ENCODE measurements at places on chromosomes 1 and 21.
A peak's percentile ranks its signal among the peaks of the same experiment; 100 is the strongest.

- no peak for DNase-seq
Measured at GRCh38 chr1:84347932-84348555, 46.5 kb downstream of the SAMD13 start.

DNA sequence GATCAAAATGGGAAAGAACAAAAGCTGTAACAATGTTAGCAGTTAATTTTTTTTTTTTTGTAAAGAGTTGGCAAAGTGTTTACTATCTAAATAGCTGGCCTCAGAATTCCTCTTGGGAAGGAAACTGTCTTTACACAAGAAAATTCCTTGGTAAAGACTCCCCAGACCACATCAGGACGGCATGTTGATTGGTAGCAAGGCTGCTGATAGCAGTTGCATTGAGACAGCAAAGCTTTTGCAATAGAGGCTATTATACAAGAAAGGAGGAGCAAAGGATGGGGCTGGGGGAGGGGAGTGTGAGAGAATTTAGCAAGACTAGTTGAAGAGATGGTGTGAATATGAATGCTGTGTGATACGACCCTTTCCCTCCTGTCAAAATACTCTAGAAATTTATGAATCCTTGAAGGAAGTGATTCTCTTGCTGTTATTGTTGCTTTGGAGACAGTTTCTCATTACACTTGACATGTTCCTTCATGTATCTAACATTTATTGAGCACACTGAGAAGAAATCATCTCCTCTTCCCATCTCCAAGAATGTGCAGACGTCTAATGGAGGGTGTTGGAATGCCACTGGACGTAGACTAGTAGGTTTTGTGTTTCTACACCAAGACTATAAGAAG lies 355.6 kb downstream of the SIPA1L2 start:
- DNase-seq = no peak

DNA sequence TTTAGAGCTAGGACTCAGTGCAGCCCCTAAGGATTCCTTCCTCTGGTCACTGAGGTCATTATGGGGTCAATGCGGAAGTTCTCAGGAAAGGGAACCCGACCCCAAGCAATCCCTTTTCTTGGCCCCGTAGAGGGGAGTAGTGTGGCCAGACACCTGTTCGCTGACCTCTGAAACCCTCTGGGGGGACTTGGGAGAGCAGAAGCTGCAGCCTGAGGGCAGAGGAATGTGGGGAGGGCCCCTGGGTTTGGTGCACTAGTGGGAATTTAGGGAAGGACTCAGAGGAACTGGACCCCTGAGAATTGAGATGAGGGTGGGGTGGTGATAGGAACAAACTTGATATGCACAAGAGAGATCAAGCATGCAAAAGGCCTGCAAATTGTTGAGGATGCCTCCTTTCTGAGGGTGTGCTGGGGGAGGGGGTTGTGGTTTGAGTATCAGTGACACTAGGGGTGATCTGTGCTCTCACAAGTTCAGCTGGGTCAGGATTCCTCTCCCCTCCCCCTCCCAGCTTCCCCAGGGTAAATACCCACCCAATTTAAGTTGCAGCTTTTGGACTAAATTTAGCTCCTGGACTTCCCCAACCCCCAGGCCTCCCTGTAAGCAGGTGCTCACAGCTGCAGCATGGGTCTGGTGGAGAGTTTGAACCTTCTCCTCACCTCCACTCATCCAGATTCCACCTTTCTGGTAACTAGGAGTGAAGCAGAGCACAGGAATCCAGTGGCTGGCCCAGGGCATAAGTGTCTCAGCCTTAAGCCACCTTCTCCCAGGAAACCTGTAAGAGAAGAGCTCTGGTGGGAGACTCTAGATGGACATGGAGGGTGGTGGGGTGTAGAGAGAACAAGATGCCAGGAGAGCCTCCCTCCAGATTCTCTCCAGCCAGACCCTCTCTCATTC lies 13.5 kb downstream of the ADAMTSL4 start:
- DNase-seq = peak; percentile 35

- DNase-seq = no peak
Measured at GRCh38 chr1:116323491-116323890, 49.6 kb upstream of the ATP1A1 start.

DNA sequence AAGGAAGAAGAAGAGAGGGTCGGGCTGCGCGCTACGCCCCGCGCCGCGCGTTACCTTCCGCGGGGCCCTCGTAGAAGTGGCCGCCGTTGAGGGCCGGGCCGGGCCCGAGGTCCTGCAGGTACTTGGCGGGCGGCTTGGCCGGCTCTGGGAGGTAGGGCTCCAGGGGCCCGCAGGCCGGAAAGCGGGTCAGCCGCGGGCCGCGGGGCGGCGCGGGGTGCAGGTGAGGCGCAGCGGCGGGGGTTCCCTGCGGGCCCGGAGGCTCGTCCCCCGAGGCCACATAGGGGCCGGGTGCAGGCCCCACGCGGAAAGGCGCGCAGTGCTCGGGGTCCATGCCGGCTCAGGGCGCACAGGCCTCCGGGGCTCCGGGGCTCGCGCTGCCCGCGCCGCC lies 196 bp downstream of the ALX3 start:
- DNase-seq = no peak

GRCh38 chr21:36589352-36589971 lies 109.5 kb upstream of the SIM2 start:
- DNase-seq = peak; percentile 36

DNA sequence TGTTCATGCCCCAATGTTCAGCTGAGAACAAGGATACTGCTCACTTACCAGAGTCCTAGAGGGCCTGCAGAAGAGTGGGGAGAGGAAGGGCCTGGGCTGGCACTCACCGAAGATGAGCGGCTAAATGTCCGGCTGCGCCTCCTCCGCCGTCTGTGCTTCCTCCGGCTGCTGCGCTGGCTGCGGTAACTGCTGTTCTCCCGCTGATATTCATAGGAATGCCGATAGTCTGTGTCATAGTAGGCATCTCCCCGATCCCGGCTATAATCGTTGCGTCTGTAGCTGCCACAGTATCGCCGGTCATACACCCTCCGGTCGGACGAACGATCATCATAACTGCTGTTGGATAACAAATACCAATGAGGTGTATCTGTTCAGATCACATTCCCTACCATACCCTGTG lies 3.9 kb downstream of the CLK2 start:
- no peak for DNase-seq

DNA sequence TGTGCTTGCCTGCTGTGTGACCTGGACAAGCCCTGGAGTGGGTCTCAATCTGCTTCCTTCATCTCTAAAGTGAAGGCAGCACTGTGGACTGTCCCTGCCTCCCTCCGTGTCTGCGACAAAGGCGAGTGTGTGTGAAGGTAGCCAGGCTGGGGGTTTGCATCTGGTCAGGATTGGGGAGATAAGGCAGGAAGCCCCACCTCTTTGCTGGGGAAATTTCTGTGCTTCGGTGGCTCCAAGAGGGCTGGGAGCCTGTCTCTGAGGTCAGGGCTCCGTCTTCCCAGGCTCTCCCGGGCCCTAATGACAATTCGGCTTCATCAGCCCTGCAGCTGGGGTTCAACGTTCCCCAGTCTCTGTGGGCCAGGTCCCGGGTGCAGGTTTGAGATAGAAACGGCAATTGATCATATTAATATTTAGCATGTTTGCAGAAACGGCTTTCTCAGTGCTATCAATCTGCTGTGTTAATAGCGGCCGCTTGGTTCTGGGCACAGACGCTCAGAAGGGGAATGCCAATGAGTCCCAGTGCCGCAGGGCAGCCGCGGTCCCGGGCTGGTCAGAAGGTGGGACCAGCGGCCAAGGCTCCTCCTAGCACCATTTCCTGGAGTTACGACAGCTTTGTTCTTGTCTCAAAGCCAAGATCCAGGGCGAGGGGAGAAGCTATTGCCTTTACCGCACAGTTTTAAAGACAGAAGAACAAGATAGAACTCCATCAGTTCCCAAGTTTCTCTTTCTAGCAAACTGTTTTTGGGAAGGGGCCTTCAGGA lies 105.7 kb downstream of the PRDM16 start:
- no peak for DNase-seq

- no peak for DNase-seq
Measured at GRCh38 chr21:34968414-34969333, 80.4 kb downstream of the RUNX1 start.

GRCh38 chr1:245997471-245998258 lies 509.4 kb downstream of the SMYD3 start:
- peak; percentile 58 for DNase-seq

DNA sequence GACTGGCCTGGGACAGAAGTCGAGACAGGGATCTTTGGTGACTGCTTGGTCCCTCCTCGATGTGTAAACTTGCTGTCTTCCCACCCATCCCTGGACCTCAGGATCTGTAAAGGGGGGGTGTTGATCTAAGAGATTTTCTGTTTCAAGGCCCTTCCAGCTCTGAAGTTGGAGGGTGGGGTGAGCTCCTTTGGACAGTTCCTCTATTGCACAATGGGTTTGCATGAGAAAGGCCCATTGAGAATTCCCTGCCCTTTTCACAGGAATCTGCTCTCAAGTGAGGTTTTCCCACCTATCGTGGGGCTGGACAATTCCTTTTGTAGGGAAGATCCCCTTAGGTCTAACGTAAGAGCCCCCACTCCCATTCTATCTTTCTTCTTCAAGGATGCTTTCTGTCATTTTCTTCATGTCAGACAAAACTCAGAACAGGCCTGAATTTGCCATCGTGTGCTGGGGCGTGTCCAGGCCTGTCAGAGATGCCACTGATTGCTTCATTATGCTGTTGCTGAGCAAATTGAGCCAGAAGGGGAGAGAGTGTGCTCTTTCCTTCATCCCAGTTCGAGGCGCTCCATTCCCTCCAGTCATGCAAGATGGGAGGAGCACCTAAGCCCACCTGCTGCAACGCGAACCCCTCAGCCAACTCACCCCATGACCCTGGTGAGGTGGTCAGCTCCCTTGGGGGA lies 149.9 kb upstream of the IGSF21 start:
- DNase-seq = no peak

GRCh38 chr1:29425631-29426030 lies 189.3 kb downstream of the PTPRU start:
- no peak for DNase-seq

GRCh38 chr1:16628361-16629111 lies 15.2 kb upstream of the NBPF1 start:
- no peak for DNase-seq

DNA sequence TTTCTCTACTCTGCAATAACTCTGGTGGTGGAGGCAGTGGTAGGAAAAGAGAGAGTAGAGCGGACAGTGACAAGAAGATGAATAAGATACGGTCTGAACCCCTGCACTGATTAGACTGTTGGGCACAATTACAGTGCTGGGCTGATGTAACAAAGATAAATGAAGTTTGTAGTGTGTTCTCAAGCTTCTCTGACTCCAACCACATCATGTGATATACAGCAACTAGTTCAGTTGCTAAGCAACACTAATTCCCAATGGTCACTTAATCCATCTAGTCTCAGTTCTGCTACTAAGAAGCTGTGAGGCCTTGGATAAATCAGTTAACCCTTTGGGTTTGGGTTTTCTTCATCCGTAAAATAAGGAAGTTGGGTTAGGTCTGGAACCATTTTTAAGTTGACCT lies 17.3 kb downstream of the DDR2 start:
- DNase-seq = no peak

GRCh38 chr1:224594851-224595250 lies 21.3 kb upstream of the CNIH3 start:
- DNase-seq = no peak

DNA sequence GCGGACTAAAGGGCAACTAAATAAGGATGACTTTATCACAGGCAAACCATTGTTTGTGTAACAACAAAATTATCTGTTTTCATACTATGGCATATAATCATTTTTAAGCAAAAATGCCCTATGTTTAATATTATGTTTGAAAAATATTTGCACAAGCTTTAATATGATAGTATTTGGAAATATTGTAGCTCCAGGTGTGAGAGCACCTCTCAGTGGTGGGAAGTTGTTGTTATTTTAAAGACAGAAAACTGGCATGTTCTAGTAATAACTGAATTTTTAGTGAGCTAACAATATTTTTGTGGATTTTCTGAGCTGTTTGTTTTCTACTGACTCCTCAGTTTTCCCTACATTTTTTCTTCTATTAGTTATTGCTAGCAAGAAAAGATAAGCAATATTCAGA lies 578.8 kb downstream of the KCNT2 start:
- DNase-seq = no peak

DNA sequence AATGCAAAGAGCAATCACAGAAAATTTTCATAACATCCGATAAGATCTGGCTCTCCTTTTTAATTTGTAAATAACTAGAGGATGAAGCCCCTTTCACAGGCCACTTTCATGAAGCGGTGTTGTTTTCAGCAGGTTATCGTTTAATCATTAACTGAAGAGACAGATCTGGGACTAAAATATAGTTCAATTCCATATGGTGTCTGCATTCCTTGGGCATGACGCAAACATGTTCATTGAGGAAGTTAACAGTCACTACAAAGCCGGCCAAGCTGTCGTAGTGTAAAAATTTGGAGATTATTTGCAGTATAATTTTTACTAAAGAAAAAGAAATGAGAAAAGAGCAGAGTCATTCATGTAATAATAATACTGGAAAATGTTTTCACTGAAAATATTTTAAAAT lies 565.2 kb upstream of the ADAMTS5 start:
- no peak for DNase-seq

- DNase-seq = no peak
Measured at GRCh38 chr1:31390071-31390470, 17.2 kb upstream of the FABP3 start.

DNA sequence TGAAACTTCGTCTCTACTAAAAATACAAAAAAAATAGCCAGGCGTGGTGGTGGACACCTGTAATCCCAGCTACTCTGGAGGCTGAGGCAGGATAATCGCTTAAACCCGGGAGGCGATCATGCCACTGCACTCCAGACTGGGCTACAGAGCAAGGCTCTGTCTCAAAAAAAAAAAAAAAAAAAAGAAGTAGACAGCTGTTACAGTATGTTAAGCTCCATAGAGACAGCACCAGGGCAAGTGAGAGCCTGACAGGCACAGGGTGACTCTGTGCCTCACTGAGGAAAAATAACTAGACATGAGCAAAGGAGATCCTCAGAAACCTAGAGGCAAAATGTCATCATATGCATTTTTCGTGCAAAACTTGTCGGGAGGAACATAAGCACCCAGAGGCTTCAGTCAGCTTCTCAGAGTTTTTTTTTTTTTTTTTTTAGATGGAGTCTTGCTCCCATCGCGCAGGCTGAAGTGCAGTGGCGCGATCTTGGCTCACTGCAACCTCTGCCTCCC lies 9.0 kb upstream of the PRDX1 start:
- DNase-seq = no peak

- DNase-seq = peak; percentile 60
Measured at GRCh38 chr1:197773856-197774255, 1.4 kb downstream of the DENND1B start.

DNA sequence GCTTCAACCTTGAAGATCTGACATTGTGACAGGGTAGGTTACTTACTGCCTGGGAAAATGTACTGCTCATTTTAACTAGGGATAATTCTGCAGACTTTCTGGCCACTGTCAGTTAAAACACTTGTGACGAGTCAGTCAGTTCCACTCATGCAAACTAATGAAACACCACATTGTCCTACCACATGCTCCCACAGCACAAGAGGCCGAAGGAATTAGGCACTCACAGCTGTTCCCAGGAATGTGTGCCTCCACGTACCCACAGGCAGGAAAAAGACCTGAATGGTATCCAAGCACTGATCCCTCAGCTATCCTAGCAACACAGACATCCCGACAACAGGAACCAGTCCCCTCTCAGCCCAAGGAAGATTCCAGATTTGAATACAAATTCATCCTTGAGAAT lies 12.3 kb downstream of the BCAR3 start:
- DNase-seq = peak; percentile 81

GRCh38 chr21:32800056-32800455 lies 28.5 kb upstream of the PAXBP1 start:
- DNase-seq = no peak

GRCh38 chr1:196481616-196482015 lies 126.6 kb downstream of the KCNT2 start:
- DNase-seq = no peak

All from endothelial cell of umbilical vein (primary cell).